ENCODE measurements at places on chromosomes 7 and 10. TPM values are rescaled to one million over a fixed set of nuclear protein-coding genes. Genes with fewer than 3 reads are reported as not detected.

Gene FAM20C
- 10.0 TPM for total RNA-seq

DNA sequence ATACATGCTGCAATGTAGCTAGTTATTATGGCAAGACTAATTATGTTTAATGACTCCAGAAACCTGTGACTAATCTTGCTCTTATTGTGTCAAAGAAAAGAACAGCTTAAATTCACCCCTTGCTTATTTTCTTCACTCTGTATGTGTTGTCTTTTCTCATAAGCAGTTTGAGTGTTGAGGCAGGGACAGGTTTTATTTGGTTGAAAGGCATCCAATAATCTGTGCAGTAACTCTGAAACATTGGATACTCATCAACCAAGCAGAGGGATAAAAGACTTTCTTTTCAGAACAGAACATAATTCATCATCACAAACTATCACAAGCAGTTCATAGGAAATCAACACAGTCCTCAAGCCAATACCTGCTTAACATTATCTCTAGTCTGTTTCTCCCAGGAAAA is 797.6 kb upstream of the MBL2 start:
- H3K4me1 ChIP-seq: no peaks in the 10 kb centered on the region
- no peaks in the 10 kb centered on the region for H3K36me3 ChIP-seq
- no peak for DNase-seq
- no peaks in the 10 kb centered on the region for H3K27me3 ChIP-seq

DNA sequence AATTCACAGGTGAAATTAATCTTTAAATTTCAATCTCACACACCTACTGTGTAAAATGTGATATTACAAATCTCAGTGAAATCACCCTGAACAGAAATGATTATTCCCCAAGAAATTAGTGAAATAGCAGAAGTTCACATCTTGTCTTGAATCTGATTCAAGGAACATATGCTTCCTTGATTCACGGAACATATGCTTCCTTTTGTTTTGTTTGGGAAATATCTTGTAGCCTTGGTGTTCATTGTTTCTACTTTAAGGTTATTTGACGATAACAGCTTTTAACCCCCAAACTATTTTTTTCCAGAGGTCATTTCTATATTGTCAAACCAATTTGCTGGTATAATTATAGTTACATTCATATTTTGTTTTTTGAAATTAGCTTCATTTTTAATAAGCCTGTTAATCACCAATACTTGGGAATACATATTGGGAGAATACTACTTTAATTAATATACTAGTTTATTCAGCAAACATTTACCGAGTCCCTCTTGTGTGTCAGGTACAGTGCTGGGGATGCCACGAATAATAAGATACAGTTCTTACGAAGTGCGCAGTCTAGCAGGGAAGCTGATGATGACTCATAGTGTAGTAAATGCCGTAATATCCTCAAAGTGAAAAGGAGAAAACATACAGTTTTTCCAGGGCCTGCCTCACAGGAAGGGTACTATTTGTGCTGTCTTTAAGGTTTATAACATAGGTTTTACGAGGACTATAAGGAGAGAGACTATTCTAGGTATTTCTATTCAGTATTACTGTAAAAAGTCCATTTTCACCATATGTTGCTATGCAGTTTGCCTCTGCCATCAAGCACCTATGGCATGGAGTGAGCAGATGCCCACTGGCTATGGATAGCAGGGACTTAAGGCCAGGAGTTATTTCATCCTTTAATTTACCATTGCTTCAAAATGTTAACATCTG is 32.5 kb downstream of the PRKAR2B start:
- H3K36me3 ChIP-seq: no peaks in the 10 kb centered on the region
- no peak overlapping the region for H3K27ac ChIP-seq
- H3K27me3 ChIP-seq: no peaks in the 10 kb centered on the region
- H3K4me3 ChIP-seq: no peak overlapping the region
- DNase-seq: peak; percentile 7

Gene TEX47
- not detected for total RNA-seq

Gene JMJD1C
- total RNA-seq: 55.4 TPM

GRCh38 chr10:375815-376505 is 240.7 kb downstream of the ZMYND11 start:
- DNase-seq: no peak
- no peaks in the 10 kb centered on the region for H3K27me3 ChIP-seq
- H3K4me3 ChIP-seq: no peak overlapping the region
- H3K36me3 ChIP-seq: peaks cover 4% of the 10 kb centered on the region
- H3K4me1 ChIP-seq: peaks cover 19% of the 10 kb centered on the region

Gene OLAH
- total RNA-seq: not detected

- H3K4me3 ChIP-seq: no peak overlapping the region
- no peaks in the 10 kb centered on the region for H3K4me1 ChIP-seq
These were observed 594.5 kb upstream of the DPP6 start for GRCh38 chr7:153457746-153458145.

Gene PSAP
- total RNA-seq: 1,120 TPM

All from astrocyte (in vitro differentiated cells and primary cell).